Effector CD8-positive, alpha-beta T cell (primary cell): ENCODE measurements at places on chromosomes 6 and 20.

GRCh38 chr6:144712541-144712940 is 427.4 kb downstream of the UTRN start:
- DNase-seq, result no peak

GRCh38 chr6:26249707-26249956 is 115.4 kb upstream of the BTN3A2 start:
- no peak for DNase-seq

DNA sequence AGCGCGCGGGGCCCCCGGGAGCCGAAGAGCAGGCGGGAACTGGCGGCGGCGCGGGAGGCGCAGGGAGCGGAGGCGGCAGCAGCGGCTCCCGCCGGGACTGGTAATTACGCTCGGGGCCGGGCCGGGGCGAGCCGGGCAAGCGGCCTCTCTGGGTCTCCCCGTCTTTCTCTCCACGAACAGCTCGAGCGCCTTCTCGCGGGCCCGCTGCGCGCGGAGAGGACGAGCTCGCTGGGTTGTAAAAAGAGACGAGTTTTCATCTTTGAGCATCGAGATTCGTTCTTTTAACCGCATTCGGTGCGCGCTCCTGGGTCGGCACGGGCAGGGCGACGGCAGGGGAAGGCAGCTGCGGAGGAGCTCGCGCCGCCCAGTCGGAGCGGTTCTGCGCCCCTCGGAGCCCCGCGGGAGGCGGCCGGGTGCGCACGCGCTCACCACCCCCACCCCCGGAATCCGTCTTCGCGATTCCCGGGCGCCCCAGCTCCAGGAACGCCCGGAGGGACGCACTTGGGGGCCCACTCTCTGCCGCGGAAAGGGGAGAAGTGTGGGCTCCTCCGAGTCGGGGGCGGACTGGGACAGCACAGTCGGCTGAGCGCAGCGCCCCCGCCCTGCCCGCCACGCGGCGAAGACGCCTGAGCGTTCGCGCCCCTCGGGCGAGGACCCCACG is 38.0 kb downstream of the YTHDF1 start:
- no peak for DNase-seq

GRCh38 chr20:536426-537010 is 7.1 kb downstream of the CSNK2A1 start:
- no peak for DNase-seq

GRCh38 chr6:118565311-118565960 is 17.3 kb downstream of the PLN start:
- DNase-seq, result no peak

GRCh38 chr6:31966997-31967925 is 4.7 kb downstream of the DXO start:
- DNase-seq, result no peak

- no peak for DNase-seq
Observed at GRCh38 chr6:142846883-142847287, 98.1 kb downstream of the HIVEP2 start.

- no peak for DNase-seq
Observed at GRCh38 chr6:106169517-106169916, 83.4 kb downstream of the PRDM1 start.

DNA sequence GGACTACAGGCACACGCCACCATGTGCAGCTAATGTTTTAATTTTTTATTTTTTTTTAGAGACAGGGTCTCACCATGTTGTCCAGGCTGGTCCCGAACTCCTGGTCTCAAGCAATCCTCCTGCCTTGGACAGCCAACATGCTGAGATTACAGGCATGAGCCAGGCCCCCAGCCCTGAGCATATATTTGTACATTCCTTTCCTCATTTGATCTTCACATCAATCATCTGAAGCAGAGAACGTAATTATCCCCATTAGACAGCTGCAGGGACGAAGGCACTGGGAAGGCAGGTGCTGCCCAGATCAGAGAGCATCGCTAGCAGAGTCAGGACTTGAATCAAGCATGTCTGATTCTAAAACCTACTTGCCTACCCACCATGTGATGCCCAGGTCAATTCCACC is 41.0 kb upstream of the SIRPA start:
- DNase-seq, result no peak

- no peak for DNase-seq
Observed at GRCh38 chr6:163402616-163403015, 11.9 kb upstream of the QKI start.

- no peak for DNase-seq
Observed at GRCh38 chr6:109461733-109462526, 6.4 kb upstream of the MICAL1 start.

- no peak for DNase-seq
Observed at GRCh38 chr20:49965781-49966305, 16.9 kb upstream of the SNAI1 start.

GRCh38 chr6:27295301-27296079 is 16.6 kb downstream of the POM121L2 start:
- DNase-seq, result no peak

- DNase-seq, result no peak
Observed at GRCh38 chr6:121857551-121857950, 422.1 kb downstream of the GJA1 start.

DNA sequence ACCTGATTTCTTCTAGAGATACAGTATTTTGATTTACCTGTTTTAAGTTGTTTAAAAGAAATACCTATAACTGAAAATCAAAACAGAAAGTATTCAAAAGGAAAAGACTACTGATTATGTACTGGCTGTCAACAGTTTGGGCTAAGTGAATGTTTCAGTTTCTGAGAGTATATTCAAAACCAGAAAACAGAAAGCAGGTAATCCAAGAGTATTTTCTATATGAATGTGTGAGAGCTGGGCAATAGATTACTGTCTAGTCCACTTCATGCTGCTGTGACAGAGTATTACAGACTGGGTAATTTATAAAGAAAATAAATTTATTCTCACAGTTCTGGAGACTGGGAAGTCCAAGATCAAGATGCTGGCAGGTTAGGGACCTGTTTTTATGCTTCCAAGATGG is 261.0 kb downstream of the ARHGAP18 start:
- DNase-seq, result no peak

- no peak for DNase-seq
Observed at GRCh38 chr6:1346101-1346500, 34.2 kb downstream of the FOXQ1 start.

GRCh38 chr6:134247231-134247833 is 70.6 kb downstream of the SGK1 start:
- peak; percentile 52 for DNase-seq

DNA sequence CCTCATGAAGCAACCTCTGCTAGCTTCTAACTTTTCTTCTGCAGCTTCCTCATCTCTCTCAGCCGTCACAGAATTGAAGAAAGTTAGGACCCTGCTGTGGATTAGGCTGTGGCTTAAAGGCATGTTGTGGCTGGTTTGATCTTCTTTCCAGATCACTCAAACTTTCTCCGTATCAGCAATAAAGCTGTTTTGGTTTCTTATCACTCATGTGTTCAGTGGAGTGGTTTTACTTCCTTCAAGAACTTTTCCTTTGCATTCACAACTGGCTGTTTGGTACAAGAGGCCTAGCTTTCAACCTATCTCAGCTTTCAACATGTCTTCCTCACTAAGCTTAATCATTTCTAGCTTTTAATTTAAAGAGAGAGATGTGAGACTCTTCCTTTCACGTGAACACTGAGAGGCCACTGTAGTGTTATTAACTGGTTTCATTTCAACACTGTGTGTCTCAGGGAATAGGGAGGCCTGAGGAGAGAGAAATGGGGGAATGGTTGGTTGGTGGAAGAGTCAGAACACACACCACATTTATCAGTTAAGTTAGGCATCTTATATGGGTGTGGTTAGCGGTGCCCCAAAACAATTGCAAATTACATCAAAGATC is 17.2 kb downstream of the ZSCAN23 start:
- no peak for DNase-seq

GRCh38 chr6:89355511-89356194 is 3.1 kb upstream of the UBE2J1 start:
- DNase-seq, result no peak

DNA sequence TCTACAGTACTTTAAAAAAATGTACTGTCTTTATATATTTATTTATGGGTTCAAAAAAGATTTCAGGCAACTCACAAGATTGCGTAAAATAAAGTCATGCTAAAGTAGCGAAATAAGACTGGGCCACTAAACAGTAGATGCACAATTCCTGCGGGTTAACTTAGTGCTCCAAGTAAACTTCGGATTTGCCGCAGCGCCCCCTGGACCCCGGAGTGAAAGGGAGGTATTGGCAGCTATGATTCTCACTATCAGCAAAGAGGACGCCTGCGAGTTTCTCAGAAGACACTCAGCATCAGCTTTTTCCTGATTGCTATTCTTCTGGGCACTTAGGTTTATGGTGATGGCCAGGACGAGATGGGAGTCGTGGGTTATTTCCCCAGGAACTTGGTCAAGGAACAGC is 1.4 kb downstream of the OTOR start:
- DNase-seq, result no peak

GRCh38 chr6:473768-474452 is 82.4 kb downstream of the IRF4 start:
- DNase-seq, result no peak

GRCh38 chr20:46030284-46031013 is 1.4 kb downstream of the SLC12A5 start:
- no peak for DNase-seq

DNA sequence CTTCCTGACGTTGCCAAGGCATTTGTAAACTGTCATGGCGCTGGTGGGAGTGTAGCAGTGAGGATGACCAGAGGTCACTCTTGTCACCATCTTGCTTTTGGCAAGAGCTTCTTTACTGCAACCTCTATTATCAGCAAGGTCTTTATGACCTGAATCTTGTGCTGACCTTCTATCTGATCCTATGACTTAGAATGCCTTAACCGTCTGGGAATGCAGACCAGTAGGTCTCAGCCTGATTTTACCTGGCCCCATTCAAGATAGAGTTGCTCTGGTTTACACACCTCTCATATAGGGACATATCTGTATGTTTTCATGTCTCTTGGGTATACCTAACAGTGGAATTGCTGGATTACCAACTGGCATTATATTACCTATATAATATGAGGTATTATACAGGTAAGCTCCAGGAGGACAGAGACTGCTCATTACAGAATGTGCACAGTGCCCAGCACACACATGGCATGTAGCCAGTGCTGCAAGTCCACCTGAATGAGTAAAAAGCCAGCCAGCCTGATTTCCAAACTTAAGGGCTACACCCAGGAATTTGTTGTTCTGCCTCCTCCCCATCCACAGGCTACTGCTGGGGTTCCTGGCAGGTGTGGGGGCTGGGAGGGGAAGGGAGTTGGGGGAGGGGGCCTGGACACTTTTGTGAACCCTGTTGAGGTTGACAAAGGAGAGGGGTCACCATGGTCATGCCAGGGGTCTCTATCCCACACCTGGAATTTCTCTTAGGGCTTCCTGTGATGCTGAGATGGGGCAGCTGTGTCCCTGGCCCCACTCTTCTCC is 35.2 kb upstream of the BLCAP start:
- DNase-seq, result no peak

DNA sequence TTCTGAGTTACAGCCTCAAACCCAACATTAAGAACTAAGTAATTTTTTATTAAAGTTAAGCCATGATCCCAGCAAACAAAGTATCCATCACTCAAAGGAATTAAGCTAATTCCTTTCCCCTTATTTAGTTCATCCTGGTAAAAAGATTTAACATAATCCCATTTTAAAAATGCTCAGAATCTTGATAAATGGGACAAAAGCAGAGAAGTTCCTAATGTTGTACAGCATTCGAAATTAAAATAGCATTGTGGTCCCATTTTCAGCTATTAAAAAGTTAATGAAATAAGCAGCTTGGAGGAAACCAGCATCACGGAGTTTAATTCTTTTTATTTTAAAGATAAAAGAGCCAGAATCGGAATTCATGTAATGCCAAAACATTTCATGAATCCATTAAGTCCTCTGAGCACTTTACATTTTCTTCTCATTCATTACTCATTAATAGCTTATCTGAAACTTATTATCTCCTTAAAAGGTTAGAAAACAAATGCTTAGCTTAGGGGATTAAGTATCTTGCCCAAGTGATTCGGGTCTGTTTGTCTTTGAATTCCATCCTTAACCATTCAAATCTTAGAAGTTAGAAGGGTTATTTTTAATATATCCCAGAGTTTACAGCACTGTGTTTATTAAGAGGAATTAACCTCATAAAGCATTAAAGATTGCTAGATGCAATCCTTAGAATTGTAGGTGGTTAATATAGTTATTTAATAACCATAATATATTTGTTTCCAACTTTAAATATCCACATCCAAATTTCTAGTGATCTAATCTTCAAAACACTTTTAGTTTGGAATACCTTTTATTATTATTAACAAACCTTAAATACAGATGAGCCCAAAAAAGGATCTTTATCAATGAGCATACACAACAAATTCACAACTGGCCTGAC is 11.2 kb downstream of the RBM39 start:
- no peak for DNase-seq

GRCh38 chr20:25289886-25290597 is 42.2 kb downstream of the PYGB start:
- no peak for DNase-seq

DNA sequence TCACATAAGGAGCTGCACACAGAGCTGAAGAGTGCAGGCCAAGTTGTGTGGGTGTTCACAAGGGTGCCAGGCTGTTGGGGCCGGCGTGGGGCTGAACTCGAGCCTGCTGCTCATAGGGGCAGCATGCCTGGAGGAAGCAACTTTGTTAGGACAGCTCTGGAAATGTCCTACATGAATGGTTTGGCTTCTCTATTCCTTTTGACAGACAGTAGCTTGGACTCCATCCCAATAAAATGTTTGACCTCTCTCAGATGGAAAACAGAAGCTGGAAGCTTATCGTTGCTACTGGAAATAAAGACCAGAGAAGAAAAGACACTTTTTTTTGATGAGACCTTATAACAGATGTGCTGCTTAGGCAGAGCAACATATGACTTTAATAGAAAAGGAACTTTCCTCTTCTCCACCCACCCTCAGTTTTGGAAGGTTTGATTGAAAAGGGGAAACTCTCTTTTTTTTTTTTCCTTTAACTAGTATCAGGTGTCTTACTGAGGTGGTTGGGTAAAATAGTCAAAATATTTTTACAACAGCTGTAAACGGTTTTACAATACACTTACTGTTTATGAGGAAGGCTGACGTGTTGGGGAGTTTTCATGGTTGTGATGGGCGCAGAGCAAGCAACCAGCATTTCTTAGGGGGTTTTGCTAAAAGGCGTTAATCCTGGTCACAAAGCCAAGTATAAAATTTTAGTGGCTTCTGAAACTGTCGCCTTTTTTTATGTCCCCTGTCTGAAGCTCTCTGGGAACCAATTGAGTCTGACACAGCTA is 80.7 kb upstream of the EEF1E1 start:
- DNase-seq, result no peak

- no peak for DNase-seq
Observed at GRCh38 chr6:163170294-163170883, 244.1 kb upstream of the QKI start.
